GM18507 (cell line): ENCODE measurements at places on chromosomes 3 and 15.

DNA sequence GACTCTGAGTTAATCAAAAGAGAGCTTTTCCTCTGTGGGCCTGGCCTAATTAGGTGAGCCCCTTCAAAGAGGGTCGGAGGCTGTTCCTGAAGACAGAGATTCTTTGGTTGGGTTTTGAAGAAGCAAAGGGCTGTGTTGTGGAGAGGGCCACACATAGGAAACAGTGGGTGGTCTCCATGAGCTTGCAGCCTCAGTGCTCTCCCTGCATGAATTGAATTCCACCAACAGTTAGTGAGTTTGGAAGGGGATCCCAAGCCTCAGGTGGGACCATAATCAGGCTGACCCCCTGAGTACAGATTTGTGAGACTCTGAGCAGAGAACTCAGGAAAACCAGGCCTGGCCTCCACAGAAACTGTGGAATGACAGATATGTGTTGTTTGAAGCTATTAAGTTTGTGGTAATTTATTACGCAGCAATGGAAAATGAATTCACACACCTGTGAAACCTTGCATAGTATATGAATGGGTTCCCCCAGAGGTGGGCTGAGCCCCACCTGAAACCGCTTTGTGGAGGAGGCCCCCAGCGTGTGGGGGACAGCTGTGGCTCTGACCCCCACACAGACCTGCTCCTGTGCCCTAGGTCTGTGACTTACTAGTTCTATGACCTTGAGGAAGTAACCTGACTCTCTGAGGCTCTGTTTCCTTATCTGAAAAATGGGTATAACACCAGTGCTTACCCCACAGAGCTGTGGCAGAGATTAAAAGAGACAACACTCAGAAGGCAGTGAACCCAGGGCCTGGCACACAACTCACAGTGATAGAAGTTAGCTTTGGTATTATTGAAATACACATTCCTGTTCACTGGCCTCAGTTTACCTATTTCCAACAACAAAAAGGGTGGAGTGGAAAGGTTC is 431.3 kb downstream of the FOXP1 start:
- DNase-seq, result no peak

- DNase-seq, result no peak
Observed at GRCh38 chr3:33231756-33232465, 13.3 kb upstream of the SUSD5 start.

DNA sequence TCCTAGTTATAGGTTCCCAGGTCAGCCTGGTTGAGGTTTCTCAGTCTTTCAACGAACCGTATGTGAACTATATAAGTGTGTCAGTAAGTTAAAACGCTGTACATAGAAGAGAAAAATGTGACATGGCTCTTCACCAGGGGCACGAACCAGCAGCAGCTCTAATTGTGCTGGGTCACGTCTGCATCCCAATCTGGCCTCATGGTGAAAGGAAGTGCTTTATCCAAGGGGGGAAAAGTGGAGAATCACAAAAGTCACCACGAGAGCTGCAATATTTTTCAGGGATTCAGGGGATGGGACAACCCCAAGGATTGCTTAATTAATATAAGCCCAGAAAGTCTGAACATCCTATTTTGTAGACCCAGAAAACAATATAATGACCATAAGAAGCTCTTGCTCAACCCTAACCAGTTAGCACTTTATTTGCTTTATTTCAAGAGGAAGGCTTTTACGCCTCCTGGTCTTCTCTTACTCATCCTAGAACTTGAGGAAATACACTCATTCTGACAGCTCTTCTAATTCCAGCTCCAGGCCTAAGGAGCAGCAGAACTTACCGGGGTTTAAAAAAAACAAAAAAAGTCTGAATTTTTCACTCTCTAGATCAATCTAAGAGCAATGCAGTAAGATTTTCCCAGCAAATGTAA is 16.5 kb downstream of the ANXA2 start:
- DNase-seq, result no peak

- peak; percentile 28 for DNase-seq
Observed at GRCh38 chr3:106457281-106458180, 588.7 kb upstream of the CBLB start.

GRCh38 chr15:69086427-69087204 is 72.1 kb downstream of the NOX5 start:
- DNase-seq, result no peak

DNA sequence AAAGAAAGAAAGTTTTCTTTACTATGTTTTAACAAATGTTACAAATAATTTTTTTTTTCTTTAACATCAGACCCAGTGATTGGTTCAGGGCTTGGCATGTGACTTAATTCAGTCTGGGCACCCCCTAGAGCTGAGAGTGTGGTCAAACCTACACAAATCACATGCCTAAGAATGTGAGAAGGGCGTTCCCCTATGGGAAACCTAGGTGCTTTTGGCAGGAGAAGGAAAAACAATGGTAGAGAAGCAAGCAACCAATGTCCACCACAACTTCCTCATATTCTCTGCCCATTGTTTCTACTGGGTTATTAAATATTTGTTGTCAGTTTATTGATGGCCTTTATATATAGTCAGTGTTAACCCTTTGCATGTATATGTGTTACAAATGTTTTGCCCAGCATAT is 21.4 kb upstream of the PIAS1 start:
- DNase-seq, result peak; percentile 18

- no peak for DNase-seq
Observed at GRCh38 chr3:14849638-14850230, 31.0 kb downstream of the FGD5 start.

DNA sequence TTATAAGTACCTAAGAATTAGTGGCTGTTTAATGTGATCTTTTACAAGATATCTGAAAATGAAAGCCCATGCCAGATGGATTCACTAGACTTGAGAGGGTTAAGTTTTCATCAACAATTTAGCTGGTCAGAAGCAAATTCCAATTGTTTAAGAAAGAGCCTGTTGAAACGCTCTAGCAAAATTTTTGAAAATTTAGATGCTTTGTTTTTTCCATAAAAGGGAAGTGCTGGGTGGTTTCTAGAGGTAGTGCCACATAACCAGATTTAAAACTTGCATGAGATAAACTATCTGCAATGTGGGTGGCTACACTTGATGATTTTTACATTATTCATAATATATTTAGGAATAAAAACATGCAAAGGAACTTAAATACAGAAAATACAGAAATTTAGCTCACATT is 48.5 kb upstream of the SKIL start:
- DNase-seq, result no peak
